ENCODE measurements at places on chromosomes 4 and X.

GRCh38 chr4:38360201-38360600 lies 303.8 kb upstream of the KLF3 start:
- no peak for DNase-seq

- no peak for DNase-seq
Observed at GRCh38 chr4:135267148-135267865, 1065.7 kb upstream of the PABPC4L start.

DNA sequence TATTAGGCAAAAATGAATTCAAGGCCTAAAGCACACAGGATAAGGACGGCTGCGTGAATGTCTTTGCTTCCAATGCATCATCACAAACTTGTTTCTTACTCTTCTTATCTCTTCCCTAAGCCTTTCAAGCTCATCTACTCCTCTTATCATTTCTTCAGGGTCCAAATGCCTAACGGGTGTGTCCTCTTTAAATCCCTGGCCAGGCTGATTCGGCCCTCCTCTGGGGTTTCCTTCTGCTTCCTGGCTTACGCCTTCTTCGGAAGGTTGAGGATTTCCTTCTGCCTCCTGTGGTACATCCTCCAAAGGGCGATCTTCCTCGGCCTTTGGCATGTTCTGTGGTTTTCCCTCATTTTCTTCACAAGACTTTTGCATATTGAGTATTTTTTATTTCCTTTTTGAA lies 1.3 kb downstream of the TCEAL8 start:
- no peak for DNase-seq

GRCh38 chr4:74628852-74629620 lies 165.3 kb downstream of the BTC start:
- DNase-seq, result no peak

- no peak for DNase-seq
Observed at GRCh38 chr4:45453258-45453853, 670.5 kb downstream of the GABRG1 start.

DNA sequence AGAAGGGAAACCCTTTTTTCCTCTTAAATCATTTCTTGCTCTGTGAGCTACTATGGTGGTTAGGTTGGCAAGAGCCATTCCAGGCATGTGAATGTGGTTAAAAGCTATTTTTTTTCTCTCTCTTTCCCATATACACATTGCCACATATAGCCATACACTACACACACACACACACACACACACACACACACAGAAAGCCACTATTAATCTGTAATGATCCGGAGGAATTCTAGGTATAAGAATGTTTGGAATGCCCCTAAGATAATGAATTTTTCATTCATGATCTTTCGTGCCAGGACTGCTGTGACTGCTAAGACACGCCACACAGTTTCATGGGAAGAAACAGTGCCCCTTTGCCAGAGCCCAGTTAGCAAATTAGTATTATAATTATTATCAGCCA lies 21.8 kb upstream of the TLL1 start:
- no peak for DNase-seq

- no peak for DNase-seq
Observed at GRCh38 chrX:134886002-134886596, 104.7 kb upstream of the SMIM10 start.

DNA sequence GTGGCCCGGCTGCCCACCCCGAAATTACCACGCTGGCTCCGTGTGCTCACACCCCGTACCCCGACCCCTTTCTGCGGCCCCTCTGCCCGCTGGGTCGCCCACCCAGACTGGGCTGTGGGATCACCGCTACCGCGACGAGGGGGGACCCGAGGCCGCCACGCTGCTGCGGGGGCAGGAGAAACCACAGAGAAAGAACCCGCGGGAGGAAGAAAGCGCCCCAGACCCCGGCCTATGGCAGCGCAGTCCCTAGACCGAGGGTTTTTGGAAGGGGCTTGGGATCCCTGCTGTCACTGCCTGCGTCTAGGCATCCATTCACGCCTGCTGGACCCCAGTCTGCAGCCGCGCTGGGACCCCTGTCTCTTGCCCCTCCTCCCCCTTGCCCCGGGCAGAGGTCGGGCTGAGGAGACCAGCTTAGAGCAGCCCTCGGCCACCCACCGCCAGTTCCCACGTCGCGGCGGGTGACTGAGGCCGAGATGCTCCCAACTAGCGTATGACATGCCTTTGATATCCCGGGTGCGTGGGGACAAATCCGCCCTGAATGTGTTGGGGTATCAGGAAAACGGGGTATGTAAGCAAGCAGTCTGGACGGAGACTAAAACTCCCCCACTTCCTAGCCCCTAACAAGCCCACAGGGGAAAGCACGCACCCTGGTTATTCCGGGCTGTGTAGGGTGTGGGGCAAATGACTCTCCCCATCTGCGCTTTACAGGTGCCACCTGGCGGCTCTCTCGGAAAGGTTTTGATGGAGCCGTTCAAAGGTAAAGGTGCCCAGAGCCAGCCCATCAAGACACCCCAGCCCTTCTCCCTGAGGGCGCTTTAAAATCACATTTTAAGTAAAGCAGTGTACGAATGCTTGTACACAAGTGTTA lies 862 bp upstream of the INPP4B start:
- peak; percentile 58 for DNase-seq

- DNase-seq, result no peak
Observed at GRCh38 chrX:39167791-39168190, 366.5 kb downstream of the MID1IP1 start.
